ENCODE measurements at places on chromosomes 3 and 15. TPM values are rescaled to one million over a fixed set of nuclear protein-coding genes. Genes with fewer than 3 reads are reported as not detected.

TTC14 gene
- 51.1 TPM for total RNA-seq

ZFYVE19 gene
- total RNA-seq = 28.7 TPM

CPN2 gene
- total RNA-seq = not detected

SCN11A gene
- 0.06 TPM for total RNA-seq

DALRD3 gene
- total RNA-seq = 31.6 TPM

TAGLN3 gene
- total RNA-seq = not detected

C3orf22 gene
- not detected for total RNA-seq

METTL6 gene
- total RNA-seq = 16.8 TPM

LMAN1L gene
- total RNA-seq = not detected

BCHE gene
- 24.3 TPM for total RNA-seq

CHDH gene
- 1.2 TPM for total RNA-seq
